Stimulated activated CD4-positive, alpha-beta T cell treated with anti-CD3 and anti-CD28 coated beads, Interleukin-15, amount 100 ng/mL, for 48 hours (primary cell): ENCODE measurements at places on chromosomes 2 and 18.

DNA sequence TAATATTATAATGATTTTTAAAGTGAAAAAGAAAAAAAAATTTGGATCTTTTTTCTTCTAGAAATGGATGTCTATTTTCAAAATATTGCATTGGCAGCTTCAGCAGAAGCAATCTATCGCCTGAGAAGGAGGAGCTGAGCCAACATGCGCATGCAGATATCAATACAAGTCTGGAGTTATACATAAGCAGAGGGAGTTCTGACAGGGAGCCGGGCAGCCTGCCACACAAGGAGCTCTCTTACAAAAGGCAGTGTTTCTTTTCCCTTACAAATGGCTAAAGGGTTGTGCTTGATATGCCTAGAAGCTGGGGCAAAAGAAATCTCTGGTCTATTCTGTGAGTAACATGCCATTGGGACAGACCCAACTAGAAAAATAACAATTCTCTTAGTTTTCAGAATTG is 291.9 kb upstream of the TRIB2 start:
- DNase-seq, result no peak

DNA sequence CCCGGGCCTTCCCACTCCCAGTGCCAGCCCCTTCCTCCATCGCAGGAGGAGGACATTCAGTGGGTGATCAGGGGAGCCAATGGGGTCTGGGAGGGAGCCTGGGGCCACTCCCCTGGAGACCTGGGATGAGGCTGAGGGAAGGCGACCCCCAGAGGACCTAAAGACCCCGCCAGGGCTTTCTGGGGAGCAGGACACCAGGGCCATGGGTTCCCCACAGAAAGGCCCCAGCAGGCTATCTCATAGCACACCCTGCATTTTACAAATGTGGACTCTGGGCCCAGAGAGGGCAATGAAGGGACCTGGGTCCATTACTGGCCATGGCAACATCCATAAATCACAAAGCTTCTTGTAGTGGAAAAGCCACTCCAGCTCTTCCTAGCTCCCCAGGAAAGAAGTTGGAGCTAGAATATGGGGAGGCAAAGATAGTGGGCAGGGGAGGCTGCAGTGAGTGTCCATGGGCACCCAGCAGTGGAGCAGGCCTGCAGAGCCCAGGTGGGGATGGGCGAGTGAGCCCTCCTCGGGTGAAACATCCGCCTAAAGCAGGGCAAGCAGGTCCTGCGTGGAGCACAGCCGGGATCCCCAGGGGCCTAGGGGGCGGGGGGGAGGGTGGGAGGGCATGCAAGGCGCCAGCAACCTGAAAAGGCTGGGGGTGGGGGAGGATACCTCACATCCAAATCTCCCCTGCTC is 13.8 kb downstream of the CYP26B1 start:
- DNase-seq, result no peak

GRCh38 chr18:28831908-28832307 is 655.0 kb upstream of the CDH2 start:
- no peak for DNase-seq

GRCh38 chr2:60531701-60532133 is 21.7 kb downstream of the BCL11A start:
- DNase-seq, result no peak

DNA sequence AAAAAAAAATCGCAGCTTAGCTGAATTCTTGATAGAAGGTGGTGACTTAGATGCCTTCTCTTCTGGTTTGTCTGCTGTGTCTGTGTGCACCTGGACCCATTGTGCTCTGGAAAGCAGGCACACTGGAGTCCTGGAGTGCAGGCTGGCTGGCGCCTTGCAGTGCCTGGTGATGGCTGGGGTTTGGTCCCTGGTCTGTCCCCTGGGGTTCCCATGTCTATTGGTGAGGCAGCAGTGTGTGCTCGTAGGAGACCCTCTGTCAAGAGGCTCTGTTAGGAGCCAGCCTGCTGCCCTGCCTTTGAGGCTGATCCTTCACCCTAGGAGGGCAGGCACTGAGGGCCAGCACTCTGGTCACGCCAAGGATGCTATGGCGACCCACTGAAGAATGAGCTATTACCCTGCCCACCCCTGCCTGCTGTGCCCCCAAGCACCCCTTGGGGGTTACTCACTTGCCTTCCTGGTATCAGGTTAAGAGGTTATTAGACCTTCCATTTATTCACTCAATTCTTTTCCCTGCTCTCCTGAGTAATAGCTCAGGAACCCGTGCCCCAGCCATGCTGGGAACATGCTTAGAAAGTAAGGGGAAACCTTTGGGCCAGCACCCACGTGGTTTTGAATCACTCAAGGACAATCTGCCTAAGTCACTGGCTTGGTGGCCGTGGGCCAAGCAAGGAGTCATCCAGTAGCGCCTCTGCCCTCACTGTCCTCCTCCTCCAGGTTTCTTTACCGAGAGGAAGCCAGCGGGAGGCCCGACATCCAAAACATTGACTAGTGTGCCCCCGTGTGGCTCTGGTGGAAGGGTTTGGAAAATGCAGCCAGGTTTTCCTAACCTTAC is 284.5 kb downstream of the PRKCE start:
- peak; percentile 50 for DNase-seq

- DNase-seq, result no peak
These were observed 45.1 kb downstream of the HDAC4 start for GRCh38 chr2:239355724-239356123.

- no peak for DNase-seq
These were observed 344.6 kb upstream of the CHAC2 start for GRCh38 chr2:53422979-53423378.

GRCh38 chr2:70080610-70081200 is 6.6 kb upstream of the PCBP1 start:
- no peak for DNase-seq

- DNase-seq, result no peak
These were observed 16.7 kb upstream of the UGT1A9 start for GRCh38 chr2:233655043-233655442.

DNA sequence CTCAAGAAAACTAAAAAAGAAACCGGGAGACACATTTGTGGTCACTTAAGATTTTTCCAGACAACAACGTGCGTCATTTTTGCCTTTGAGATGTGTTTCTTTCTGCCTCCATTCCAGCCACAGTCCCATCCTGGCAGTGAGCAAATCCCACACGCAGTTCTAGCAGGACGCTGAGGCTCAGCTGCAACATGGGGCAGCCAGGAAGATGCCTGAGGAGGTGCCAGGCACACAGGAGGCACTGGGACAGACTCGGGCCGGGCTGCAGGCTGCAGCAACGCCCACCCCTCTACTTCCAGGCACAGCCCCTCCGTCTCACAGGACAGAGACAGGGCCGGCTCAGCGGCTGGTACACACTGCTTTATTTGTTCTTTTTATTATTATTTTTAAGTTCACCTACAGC is 13.1 kb downstream of the KLF11 start:
- DNase-seq, result no peak

DNA sequence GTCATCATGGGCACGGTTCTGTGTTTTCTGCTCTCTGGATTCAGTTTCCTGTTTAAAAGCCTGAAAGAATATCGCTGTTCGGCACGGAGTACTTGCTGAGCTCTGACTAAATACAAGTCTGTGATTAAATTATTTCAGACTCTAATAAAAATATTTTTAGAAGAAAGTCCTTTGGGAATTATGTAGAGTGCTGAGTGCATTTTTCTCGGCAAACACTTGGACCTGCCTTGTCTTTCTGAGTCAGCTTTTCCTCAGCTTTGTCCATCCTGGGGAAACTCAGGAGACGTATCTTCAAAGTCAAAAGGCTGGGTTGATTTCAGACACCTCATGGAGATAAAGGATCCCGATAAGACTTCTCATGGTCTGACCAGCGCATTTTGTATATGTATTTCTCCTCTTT is 45.9 kb downstream of the IL1R2 start:
- DNase-seq, result no peak

DNA sequence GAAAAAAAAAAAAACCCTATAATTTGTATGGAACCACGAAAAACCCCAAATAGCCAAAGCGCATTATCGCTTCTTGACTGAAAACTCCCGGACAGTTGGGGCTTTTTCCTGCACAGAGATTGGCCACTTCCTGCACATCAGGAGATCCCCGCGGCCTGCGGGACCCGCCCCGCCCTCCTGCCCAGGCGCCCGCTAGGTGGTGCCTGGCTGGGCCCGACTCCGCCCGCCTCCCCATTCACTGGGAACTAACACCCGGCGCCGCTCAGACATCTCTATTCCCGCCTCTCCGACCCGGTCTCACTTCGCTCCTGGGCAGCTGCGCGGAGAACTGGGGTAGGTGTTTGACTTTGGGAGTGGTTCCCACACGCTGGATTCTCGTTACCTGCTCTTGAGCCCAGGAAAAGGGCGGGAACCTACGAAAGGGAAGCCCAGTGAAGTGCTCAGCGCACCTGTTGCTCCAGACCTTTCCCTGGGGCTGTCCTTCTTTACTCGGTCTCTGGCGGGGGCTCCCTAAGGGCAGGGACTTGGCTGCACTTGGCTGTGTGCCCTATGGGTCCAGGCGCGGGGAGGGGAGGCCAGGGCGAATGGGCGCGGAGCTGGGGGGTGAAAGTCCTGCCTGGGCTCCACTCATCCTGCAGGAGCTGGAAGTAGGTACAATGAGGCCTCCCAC is at the start of gene HMSD:
TSS of gene HMSD (plus strand) at position 234 of the 670 bp plus-strand sequence. CDS start 4,155 bp downstream, outside the sequence.
- peak; percentile 36 for DNase-seq

DNA sequence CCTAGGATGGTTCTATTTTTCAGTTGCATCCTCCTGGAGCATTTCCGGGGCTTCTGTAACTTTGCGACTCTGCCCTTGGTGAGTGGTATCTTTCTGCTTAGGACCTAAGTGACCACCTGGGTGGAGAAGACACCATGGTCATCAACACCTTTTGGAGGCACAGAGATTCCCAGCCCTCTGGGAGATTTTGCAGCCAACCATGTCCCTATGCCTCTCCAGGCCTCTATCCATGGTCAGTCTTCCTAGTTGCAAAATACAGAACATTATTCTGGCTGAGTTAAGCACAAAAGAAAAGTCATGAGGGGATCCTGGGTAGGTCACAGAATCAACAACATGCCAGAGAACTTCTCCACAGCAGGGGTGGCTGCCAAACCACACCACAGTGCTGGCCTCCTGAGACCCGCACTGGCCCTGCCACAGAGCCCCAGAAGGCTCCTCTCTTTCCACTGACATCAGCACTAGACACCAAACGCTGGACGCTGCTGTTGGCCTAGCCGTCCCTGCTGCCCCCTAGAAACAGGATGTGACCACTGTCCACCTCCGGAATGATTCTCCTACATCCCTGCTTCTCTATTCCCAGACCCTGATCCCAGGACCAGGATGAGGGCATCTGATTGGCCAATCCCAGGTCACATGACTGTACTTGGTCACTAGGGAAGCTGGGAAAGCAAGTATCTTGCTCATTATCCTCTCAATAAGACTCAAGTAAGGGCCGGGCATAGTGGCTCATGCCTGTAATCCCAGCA is 47.7 kb downstream of the SMAD7 start:
- DNase-seq, result no peak

GRCh38 chr2:74755386-74755785 is 78.5 kb upstream of the HK2 start:
- no peak for DNase-seq

GRCh38 chr2:135585586-135585985 is 54.3 kb downstream of the R3HDM1 start:
- no peak for DNase-seq

GRCh38 chr18:63131106-63131958 is 188.2 kb downstream of the BCL2 start:
- peak; percentile 42 for DNase-seq

DNA sequence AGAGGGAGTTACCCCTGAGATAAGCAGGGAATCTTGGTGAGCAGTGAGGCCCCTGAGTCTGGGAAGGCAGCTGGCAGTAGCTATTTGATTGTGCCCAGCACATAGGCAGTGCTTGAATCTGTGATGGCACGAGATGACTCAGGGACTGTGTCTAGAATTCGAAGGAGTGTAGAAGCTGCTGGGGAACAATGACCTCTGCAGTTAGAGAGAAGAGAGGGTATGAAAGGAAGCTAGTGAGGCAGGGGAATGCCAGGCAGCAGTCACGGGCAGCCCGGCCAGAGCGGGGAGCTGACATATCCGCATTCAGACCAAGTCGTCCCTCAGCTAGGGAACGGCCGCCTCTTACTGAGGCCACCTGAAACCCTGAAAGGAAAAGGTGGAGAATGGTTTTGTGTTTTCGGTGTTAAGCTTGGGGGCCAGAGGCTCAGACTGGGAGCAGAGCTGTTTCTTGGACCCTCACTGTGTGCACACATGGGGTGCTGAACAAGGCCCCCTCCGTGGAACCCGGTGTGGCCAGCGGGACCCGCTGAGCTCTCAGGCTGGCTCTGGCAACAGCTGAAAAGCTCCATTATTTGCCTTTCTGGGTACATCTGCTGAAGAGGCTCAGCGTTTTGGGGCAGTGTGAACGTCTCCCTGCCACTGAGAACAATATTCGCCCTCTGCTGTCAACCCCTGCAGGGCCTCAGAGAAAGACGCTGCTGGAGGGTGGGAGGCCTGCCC is 32.9 kb downstream of the ARHGEF4 start:
- DNase-seq, result no peak

- DNase-seq, result peak; percentile 53
These were observed 5.8 kb downstream of the HDLBP start for GRCh38 chr2:241309684-241310117.

- no peak for DNase-seq
These were observed 54.6 kb downstream of the CPO start for GRCh38 chr2:206993964-206994363.

DNA sequence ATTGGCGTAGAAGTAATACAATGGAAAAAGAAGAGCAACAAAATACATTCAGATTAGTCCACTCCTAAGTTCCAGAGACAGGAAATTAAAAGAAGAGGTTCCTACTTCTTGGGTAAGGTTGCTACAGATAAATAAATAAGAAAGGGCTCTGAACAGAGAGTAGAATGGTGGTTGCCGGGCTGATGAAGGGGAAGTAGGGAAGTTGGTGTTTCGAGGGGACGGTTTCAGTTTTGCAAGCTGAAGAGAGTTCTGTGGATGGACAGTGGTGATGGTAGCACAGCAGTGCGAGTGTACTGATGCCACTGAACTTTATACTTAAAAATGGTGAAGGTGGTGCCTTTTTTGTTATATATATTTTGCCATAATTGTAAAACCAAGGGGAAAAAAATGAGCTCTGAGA is 48.2 kb downstream of the CABYR start:
- no peak for DNase-seq

- no peak for DNase-seq
These were observed 47.5 kb upstream of the CDH20 start for GRCh38 chr18:61285777-61286176.

DNA sequence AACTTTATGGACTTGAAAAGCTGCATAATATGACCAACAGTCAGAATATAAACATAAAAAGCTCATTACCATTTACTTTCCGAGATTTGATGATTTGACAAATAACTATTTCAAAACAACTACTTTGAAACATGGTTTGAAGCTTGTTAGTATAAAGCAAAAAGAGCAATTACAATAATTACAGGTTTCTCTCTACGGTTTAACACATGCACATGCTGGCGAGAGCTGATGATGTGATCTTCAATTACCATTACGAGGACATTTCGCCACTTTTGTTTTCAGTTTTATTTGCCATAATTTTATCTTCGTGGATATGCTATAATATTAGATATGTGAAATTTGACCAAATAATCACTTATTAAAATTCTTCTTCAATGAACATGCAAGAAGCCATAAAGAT is 270.1 kb downstream of the TCF4 start:
- no peak for DNase-seq
